ENCODE measurements at places on chromosomes 5 and 9.

DNA sequence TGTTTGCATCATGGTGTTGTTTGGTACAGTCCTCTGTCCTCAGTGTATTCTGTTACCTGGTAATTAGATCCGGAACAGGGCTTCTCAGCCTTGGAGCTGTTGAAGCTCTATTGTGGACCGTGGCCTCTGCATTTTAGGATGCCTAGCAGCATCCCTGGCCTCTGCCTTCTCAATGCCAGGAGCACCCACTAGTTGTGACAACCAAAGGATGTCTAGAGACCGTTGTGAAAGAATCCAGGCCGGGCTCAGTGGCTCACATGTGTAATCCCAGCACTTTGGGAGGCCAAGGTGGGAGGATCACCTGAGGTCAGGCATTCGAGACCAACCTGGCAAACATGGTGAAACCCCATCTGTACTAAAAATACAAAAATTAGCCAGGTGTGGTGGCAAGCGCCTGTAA, 159.6 kb downstream of the CACNA1B start:
- no peak for DNase-seq

GRCh38 chr5:73499187-73499586, 945 bp downstream of the BTF3 start:
- DNase-seq: no peak

DNA sequence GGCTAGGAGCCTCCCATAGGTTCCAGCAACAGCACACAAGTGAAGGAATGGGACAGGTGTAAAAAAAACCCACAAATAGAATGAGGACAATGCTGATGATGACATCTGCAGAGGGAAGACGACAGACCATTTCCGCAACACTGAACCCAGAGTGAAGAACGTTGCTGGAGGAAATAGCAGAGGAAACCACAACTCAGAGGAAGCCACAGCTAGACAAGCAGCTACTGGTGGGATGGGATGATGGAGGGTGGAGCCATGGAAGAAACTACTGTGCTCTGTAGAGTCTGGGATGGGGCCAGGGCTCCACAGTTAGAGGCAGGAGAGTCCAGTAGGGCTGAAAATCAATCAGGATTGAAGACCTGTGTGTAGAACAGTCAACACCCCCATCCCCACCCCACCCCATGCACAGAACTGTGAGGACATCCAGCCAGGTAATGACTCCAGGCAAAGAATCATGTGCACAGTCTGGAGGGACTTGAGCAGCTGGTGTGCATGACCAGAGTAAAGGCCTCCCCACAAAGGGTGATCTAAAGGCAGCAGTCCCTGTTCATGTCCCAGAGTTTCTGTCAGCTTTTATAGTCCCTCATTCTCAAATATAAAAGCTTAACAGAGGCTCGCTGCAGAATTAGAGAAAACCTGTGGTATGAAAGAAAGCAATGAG, 65.2 kb upstream of the SPIN1 start:
- DNase-seq: no peak

DNA sequence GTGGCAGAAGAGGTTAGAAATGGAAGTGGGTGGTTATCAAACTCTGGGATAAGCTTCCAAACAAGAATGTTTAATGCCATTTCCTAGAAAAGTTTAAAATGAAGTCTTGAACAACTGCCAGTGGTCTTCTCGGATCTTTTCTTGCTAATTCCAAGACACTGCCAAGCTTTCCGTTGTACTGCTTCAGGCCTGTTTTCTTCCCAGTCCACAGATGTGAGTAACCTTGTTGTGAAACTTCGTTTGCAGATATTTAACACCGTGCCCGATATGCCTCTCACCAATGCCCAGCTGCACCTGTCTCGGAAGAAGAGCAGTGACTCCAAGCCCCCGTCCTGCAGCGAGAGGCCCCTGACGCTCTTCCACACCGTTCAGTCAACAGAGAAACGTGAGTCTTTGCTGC, 269.8 kb downstream of the NR3C1 start:
- no peak for DNase-seq

DNA sequence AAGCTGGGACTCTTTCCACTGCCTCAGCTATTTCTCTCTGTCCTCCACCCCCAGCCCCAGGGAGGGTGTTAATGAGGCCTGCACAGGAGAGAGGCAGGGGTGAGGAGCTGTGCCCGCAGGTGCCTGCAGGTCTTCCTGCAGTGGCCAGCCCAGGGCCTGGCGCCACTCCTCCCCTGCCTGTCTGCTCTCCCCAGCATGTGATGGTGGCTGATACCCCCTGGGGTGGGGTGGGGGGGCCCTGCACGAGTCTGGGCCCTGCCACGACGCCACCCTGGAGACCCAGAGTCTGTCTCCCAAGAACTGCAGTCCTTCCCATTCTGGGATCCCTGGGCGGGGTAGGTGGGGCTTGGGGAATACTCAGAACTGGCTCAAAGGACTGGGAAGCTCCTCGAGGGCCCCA, 166.4 kb upstream of the SMIM23 start:
- no peak for DNase-seq

DNA sequence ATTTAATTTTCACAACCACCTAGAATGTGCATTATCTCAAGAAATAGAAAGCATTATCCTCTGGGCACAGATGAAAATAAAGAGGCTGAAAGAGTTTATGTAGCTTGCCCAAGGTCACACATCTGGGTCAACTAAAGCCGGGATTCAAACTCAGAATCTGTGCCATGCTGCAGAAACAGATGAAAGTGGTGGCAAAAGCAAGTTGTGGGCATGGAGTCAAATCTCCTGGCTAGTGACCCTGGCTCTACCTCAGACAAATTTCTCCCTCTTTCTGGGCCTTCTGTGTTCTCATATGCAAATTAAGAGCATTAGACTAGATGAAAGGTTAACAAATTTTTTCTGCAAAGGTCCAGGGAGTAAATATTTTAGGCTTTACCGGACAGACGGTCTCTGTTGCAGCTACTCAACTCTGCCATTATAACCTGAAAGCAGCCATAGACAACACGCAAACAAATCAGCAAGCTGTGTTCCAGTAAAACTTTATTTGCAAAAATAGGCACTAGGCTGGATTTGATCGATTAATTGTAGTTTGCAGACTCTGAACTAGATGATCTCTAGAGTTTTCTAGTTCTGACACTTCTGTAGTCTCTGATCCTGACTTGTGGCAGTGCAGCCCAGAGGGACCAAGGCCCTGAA, 6.0 kb upstream of the ADRA1B start:
- no peak for DNase-seq

DNA sequence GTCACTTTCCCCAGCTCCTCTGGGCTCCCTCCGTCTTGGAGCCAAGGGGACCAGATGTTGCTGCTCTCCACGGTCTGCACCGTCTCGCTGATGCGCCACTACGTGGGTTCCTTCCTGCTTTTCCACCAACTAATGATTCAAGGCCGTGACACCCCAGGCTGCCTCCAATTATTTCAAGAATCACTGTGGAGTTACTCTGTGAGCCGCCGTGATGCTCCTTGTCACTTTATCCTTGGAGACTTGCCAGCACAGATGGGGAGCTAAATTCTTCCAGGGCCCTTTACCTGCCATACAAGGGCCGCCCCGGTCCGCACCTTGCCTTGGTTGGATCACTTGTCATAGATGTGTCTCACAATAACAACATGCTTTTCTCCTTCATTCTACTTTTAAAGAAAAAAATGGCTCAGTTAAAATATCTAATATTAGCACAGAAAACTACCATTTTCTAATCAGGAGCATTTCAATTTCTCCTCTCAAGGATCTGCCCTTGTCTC, 202.0 kb downstream of the FSTL4 start:
- DNase-seq: no peak

GRCh38 chr5:106957336-106957735, 713.4 kb downstream of the EFNA5 start:
- DNase-seq: no peak

DNA sequence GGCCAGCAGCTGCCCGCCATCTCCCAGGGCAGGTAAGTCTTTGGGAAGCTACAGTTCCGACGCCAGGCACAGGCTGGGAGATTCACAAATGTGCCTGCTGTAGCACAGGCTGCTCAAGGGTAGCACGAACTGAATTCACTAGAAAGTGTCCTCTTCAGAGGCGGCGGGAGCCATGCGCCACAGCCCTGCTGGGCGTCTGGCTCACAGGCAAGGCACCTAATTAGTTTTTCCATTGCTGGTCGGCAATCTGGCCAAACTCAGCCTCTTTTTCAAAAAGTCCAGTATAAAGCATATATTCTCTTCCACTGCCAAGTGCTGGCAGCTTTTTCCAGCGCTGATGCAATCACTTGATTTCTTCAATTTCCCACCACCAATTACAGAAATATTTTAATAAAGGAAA, 128.9 kb upstream of the RAPGEF1 start:
- DNase-seq: no peak
